ENCODE measurements at places on chromosomes 1 and 21. TPM values are rescaled to one million over a fixed set of nuclear protein-coding genes. Genes with fewer than 3 reads are reported as not detected.

DNA sequence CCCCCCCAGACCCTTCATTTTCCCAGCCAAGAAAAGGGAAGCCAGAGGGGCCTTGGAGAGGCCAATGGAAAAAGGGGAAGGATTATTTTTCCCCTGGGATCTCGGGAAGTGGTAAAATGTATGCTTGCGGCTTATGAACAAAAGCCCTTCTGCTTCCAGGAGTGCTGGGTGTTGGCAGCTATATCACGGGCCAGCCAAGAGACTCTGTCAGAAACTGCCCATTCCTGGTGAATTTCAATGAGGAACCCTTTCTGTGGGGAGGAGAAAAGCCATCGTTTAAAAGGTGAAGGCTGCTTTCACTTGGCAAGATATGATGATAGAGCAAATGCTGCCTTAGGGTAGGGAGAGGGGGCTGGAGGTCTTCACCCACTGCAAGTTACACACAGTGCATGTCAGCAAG is 69.7 kb upstream of the ZC3H12A start:
- DNase-seq, result no peak

Gene UBE2U
- total RNA-seq, result not detected

DNA sequence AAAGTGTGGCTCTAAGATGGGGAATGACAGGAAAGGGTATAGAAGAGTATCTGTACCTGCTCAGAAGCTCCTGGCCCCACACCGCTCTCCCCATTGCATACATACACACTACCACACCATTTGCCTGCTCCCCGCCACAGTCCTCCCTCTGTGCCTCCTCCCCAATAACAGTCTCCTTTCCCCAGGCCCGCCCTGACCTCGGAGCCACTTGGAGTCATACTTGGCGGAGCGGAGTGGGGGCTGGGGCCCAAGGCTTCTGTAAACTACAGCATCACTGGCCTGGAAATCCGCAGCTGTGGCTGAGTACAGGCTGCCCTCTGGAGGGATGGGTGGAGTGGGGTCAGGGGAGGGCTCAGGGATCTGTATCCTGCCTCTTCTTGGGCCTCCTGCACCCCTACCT is 8.6 kb downstream of the SEMA6C start:
- DNase-seq, result no peak

DNA sequence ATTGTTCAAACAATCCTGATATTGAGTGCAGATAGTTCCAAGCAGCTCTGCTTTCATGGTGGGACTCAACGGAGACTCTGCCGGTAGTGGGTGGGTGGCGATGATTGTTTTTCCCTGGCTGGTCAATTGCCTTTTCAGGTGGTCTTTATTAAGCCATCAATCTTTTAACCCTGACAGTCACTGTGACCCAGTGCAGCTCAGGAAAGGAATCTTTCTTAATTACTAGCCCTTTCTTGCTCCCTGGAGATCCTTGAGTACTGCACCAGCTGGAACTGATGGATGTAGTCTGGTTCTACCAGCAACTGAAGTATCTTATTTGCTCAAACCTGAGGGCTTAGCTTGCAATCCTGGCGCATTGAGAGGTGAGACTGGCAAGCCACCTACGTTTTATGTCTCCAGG is 196.4 kb downstream of the PLPP3 start:
- no peak for DNase-seq

Gene USH2A
- not detected for total RNA-seq

Gene ALX3
- not detected for total RNA-seq

GRCh38 chr1:32266921-32267591 is 16.0 kb downstream of the LCK start:
- DNase-seq, result peak; percentile 96

DNA sequence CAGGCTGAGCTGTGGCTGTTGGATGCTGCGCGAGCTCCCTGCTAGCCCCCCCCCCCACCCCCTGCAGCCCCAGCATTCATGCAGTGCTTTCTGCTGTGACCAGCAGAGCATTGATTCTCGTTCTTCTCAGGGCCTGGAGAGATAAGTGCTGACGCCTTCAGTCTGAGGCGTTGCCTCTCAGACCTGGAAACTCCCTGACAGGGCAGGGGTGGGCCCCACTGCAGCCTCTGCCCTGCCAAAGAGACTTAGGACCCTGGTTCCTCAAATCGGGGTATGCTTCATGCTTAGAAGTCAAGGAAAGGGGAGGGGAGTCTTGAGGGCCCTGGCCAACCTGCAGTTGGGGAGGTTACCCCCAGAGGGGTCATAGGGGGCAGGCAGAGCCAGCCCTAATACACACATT is 38.5 kb downstream of the PTPRF start:
- DNase-seq, result no peak

Gene DHRS3
- 71.4 TPM for total RNA-seq

Gene MMP23B
- total RNA-seq, result 3.2 TPM

Data from glomerular endothelial cell (primary cell).